Mesendoderm (in vitro differentiated cells): ENCODE measurements at places on chromosomes 5 and 9.

DNA sequence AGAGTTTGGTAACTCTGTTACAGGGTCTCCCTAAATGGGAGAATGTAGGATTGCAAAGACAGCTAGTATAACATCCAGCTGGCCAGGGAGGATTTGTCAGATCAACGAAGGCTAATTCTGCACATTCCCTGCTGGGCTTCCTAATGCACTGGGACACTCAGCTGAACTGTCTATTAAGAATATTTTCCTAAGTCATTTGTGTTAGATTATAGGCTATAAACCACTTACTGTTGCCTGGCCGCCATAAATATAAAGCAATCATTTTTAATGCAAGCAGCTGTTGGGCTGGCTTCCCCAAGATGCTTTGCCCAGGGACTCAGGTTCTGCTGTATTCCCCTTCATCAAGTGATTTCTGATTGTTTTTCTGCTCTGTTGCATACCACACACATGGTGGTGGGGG is 35.3 kb upstream of the SLIT3 start:
- no peak for DNase-seq

DNA sequence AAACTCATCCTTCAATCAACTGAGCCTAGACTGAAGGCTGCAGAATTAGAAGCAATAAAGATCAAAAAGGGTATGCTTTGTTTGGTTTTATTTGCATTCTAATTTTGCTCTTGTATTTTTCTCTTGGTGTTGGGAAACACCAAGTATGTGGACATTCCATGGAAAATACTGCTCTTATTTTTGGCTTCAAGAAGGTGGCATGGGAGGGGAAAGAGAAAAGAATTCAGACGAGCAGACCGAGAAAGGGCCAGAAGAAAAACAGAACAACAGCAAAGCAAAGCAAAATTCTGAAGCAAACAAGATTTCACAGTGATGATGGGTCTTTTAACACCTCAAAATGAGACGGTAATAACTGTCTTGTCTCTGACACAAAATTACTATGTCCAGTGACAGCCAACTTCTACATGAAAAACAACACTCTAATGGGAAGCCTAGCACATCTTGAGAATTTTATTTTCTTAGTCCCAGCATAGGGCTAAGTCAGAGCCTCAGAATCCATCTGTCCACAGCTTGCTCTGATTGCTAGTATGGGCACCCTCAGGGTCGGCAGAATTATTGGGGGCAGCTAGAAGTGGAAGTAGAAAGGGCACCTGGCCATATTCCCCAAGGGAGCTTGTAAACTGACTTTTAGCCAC is 26.8 kb downstream of the FREM1 start:
- no peak for DNase-seq

DNA sequence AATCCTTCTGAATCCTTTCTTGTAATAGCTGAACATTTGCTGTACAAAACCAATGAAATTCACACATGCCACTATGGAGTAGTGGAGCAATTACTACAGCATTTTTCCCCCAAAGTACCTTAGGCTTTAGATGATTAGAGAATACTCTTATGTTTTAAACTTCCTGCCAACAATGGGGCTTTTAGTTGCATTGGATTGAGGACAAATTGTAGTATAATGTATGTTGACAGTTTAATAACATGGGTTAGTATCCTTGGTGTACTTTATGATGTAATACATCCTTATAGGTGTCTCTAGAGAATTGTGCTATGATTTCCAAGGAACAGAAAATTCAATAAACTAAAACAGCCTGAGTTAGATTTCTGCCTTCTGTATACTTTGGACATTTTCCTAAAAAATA is 422.7 kb upstream of the GRAMD2B start:
- no peak for DNase-seq

GRCh38 chr9:93303806-93304573 is 120.1 kb downstream of the WNK2 start:
- no peak for DNase-seq

DNA sequence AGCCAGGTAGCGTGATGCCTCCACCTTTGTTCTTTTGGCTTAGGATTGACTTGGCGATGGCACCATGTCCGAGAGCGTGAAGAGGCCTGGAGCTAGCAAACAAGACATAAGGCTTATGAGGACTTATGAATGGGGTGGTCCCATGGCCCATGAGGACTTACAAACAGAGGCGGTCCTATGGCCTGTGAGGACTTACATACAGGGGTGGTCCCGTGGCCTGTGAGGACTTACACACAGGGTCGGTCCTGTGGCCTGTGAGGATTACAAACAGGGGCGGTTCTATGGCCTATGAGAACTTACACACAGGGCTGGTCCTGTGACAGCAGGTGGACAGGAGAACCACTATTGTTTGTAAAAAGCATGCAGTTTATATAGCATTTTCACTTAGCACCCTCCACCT is 21.3 kb upstream of the FOXD1 start:
- no peak for DNase-seq

DNA sequence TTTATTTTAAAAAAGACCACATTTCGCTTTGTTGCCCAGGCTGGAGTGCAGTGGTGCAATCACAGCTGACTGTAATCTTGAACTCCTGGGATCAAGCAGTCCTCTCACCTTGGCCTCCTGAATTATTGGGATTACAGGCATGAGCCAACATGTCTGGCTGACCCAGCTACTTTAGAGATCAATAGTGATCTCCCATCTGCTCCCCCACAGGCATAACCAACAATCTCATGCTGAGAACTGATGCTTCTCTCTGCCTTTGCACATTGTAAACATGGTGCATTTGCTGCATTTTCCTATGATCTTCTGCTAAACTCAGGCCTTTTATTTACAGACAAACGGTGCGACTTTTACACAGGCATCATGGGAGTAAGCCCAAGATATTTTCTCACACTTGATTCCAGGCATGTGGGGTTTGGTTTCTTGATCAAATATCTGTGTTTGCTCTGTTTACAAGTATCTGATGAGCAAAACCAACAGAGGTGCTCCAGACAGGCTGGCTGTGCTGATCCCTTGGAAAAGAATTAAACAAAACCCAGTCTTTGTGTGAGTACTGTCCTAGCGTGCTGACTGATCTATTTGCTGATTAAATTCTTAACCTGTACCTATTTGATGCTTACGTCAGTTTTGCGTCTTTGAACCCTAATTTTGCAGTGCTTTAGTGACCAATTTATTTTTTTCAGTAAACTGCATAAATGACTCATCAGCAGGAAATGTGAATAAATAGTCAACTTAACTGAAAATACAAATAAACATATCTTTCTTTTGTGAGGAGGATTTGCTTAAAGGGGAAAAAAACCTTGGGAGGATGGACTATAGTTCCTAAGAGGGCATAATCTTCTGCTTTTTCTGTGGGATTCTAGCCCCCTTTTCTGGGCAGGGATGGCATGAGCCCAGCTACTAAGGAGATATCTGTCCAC is 191.7 kb upstream of the NR3C1 start:
- no peak for DNase-seq

- no peak for DNase-seq
These were observed 27.1 kb downstream of the FRMD3 start for GRCh38 chr9:83511051-83511450.

GRCh38 chr9:14870090-14870489 is 40.1 kb downstream of the FREM1 start:
- DNase-seq = no peak

DNA sequence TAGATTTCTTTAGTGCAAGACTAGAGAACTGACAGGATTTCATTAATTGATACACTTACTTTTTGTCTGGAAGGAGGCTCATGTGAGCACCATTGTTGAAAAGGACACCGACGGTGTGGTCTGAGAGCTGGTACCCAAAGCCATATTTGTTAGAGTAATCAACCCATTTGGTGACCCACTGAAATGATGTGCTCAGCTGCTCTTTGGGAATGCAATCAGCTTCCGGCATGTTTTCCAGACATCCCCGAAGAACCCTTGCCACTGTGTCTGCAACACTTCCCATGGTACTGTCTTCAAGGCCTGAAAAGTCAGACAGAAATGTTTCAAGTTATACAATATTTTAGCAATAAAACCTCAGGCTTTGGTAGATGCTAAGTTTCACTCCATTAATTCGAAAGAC is 4.4 kb downstream of the PLK2 start:
- DNase-seq = no peak

DNA sequence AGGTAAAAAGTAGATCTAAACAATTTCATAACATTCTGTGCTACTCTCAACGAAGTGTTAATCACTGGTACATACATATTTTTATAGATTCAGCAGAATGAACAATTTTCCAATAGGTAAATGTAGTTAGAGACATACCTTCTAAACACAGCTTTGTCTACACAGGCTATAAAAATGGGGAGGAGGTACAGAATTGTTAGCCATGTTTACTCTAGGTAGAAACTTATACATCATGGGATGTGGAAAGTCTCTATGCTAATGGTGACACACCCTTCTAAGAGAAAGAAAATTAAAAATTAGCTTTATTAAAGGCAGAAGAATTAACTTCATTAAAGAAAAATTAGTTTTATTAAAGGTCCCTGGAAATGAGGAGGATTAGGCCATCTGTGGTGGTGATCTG is 11.8 kb downstream of the C5orf63 start:
- no peak for DNase-seq

- no peak for DNase-seq
These were observed 29.6 kb upstream of the ASTN2 start for GRCh38 chr9:117444501-117444900.

DNA sequence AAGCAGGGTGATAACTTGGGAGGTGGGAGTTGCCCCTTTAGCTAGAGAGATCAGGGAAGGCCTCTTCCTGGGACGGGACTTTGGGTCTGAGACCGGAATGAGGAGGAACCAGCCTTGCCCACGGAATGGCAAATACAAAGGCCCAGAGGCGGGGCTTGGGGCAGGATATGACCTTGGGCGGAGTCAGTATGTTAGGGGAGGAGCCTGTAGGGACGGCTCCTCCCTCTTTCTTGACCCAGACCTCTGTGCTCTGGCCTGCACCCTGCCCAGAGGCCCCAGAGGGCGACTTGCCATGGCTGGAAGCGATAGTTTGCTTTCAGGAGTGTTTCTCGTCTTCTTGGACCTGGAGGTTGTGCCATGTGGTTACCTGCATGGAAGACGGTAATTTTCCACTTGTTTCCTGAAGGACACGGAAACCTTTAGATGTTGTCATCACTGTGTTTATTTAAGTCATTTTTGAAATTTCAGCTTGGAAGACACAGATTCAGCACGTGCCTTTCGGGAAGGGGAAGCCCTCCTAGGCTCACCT is 85.6 kb downstream of the DAB2IP start:
- DNase-seq = peak; percentile 83

- peak; percentile 71 for DNase-seq
These were observed 428 bp downstream of the EFNA5 start for GRCh38 chr5:107670087-107670931.

GRCh38 chr5:118888556-118888955 is 99.8 kb downstream of the DTWD2 start:
- DNase-seq = no peak

DNA sequence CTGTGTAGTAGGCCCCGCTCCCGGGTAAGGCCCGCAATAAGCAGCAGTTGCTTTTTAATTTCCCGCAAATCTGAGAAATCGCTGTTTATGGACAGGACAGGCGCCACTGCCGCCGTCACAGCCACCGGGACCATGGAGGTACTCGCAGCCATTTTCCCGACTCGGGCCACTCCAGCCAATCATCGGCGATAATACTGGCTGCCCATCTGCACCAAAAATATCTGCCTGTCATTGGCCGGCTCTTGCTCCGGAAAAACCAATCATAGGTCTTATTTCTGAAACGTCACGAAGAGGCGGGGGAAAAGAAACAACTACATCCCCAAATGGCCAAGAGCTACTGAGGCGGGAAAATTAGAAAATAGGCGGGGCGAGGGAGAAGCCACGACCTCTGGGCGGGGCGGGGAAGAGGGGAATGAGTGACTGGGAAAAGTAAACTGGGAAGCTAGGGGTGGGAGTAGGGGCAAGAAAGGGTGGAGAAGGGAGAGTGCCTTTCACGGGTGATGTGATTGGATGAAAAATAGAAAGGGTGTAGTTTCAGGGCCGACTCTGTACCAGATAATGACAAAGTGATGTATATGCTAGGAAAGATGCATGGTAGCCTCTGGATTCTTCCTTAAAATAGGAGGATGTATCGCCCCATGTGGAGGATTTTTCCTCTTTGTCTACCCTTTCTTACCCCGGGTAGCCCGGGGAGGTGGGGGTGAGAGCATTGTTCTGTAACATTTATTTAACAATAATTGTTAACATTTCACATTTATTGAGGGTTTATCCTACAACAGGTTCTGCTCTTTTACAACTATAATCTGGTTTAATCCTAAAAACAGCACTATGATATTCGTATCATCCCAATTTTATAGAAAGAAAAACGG is at the start of gene CDC23:
TSS of gene CDC23 (minus strand) at position 163 of the 869 bp plus-strand sequence. CDS start at position 152, 11 bp downstream.
- peak; percentile 100 for DNase-seq

DNA sequence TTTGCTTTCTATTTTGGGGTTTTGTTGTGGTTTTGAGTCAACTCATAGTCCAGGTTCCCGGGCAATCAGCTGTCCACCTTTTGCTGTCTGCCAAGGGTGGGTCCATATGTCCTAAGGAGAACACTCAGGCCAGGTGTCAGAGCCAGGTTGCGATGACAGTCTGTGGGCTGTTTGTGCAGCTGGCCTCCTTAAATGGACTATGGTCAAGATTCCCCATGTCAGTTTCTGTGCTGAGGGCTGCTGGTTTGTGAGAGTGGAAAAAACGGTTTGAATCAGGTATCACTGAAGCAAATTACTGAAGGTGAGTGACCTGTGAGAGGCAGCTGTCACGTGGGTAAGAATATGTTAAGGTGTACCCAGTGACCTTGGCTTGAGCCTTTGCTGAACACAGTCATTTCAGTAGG is 33.0 kb downstream of the SNX30 start:
- DNase-seq = no peak

- no peak for DNase-seq
These were observed 42.0 kb downstream of the ITK start for GRCh38 chr5:157222506-157223230.

- DNase-seq = no peak
These were observed 92.8 kb upstream of the ELL2 start for GRCh38 chr5:96054311-96055030.

DNA sequence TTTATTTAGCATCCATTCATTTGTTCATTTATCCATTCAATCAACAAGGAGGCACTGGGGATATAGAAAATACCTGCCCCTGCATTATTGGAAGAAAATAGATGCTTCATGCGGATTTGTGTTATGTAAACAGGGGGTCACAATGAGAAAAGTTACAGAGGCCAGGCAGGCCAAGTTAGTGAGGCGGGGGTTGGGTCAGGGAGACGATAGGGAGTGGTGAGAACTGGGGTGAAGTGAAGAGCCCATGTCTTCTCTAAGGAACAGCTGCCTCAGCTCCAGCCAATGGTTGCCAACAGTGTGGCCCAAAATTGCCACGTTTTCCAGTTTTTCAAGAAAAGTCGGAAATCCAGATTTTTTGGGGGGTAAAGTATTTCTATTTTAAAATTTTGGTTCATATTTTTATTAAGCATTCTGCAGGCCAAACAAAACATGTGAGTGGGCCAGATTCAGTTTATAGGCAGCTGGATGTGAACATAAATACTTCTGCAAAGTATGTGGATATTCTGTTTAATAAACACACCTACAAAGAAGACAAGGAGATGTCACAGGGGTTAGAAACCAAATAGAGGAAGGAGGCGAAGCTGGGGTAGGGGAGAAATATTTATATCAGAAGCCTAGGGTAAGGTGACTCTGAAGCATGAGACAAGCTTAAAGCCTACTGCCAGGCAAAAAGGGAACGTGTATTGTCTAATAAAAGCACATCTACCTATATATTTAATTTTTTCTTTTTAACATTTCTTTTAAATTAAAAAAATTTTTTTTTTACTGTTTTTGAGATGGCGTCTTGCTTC is 44.0 kb downstream of the ALG2 start:
- DNase-seq = no peak

- no peak for DNase-seq
These were observed 41.9 kb downstream of the PSMB7 start for GRCh38 chr9:124373386-124373785.

GRCh38 chr9:114588210-114588609 is 641 bp downstream of the ATP6V1G1 start:
- no peak for DNase-seq

GRCh38 chr5:127848098-127848497 is 144.9 kb downstream of the CCDC192 start:
- DNase-seq = no peak
